ENCODE measurements at places on chromosomes 1 and 21. TPM values are rescaled to one million over a fixed set of nuclear protein-coding genes. Genes with fewer than 3 reads are reported as not detected.

DNA sequence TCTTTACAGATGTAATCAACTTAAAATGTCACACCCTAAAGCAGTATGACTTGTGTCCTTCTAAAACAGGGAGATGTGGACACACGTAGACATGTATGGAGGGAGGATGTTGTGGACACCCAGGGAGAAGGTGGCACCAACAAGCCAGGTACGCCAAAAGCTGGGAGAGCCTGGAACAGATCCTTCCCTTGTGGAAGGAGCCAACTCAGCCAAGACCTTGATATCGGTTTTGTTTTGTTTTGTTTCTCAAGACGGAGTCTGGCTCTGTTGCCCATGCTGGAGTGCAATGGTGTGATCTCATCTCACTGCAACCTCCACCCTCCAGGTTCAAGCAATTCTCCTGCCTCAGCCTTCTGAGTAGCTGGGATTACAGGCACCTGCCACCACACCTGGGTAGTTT, 45.6 kb downstream of the CHAF1B start:
- peak; percentile 48 for DNase-seq

- no peak for DNase-seq
Measured at GRCh38 chr1:155831279-155831976, 25.6 kb downstream of the GON4L start.

Gene TLR5
- total RNA-seq: 0.09 TPM

Gene ELOVL1
- total RNA-seq: 76.8 TPM

DNA sequence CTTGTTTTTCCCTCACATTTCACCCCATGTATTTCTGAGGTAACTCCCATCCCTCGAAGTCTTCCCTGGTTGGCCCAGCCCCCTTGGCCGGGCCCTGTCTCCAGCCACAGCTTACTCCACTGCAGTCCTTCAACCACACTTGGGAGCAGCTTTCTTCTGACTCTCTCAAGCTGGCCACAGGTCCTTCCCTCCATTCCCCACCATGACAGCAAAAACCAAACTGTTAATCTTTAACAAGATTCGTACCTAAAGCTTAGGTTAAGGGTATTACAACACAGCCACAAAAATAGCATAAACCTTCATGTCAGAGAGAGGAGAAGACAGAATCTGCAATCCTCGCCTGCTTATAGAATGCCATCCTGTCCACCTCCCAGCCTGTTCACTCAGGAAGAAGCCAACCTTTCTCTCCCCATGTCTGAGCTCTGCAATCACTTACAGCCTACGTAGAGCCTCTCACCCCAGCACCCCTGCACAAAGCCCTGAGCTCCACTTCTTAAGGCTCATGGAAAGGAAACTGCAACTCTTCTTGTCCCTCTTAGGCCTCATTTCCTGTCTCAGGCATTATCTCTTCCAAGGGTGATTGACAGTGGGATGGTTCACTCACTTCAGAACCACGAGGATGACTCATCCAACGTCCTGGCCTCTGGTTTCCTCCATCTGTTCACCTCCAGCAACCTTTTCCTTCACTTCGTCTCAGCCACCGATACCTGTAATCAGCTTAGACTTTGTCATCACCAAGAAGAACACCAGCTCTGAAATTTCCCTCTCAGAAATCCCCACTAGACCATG, 72.8 kb downstream of the CD2 start:
- peak; percentile 91 for DNase-seq

GRCh38 chr1:17136936-17137335, 17.7 kb upstream of the PADI2 start:
- DNase-seq: no peak

DNA sequence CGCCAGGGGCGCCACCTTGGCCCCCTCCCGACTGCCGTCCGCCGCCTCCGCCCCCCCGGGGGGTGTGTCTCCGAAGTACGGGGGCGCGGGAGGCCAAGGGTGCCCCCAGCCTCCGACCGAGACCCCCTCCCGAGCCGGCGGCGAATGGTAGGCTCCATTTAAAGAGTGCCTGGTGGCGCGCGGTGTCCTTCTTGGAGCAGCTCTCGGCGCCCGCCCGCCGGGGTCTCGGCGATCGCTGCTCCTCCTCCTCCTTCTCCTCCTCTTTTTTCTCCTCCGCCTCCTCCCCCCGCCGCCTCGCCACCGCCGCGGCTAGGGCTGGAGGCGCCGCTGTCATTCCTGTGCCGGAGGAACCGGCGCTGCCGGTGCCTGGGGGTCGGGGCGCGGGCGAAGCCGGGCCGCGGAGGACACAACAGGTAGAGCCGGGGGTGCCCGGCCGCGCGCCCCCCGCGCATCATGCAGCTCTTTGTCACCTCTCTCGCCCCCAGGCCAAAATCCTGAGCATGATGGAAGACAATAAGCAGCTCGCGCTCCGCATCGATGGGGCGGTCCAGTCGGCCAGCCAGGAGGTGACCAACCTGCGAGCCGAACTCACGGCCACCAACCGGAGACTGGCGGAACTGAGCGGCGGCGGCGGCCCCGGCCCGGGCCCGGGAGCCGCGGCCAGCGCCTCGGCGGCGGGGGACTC, at the start of gene KAZN:
KAZN (plus strand) TSS at position 188 of the 685 bp plus-strand sequence.
- DNase-seq: no peak

Gene FAM43B
- not detected for total RNA-seq

DNA sequence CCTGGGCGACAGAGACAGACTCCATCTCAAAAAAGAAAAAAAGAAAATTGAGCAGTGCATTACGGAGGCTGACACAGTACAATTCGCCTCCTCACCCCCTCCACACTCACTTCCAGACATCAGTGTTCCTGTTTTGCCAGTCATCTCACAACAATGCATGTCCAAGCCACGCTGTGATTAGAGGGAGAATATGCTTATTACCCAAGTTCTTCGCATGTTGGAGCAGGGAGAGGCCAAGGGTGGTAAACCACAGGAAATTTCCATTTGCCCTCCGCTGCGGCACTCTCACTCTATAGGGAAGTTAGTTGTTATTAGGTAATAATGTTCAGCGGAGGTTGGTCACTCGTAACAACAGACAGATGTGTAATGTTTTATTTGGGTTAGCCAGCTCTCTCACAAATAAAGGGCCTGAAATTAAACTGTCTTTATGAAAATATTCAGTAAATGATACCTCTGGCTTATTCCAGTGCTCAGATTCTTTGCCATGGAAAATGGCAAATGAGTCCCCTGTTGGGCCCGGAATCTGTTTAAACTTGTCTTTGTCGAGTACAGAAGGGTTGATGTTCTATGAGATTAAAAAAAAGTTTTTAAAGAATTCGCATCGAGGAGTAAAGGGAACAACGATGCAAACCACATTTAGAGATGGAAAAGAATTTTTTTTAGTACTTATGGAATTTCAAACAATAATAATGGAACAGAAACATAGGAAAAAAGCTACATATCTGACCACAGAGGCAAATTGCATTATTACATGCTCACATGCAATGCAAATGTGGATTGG, 33.1 kb downstream of the KCNJ15 start:
- DNase-seq: no peak

Gene MYBPH
- not detected for total RNA-seq

GRCh38 chr1:114986286-114986685, 43.3 kb upstream of the TSHB start:
- no peak for DNase-seq

Gene CLCA1
- total RNA-seq: not detected

Gene TSPAN1
- total RNA-seq: not detected

GRCh38 chr1:48870596-48870995, 93.9 kb upstream of the BEND5 start:
- DNase-seq: no peak

DNA sequence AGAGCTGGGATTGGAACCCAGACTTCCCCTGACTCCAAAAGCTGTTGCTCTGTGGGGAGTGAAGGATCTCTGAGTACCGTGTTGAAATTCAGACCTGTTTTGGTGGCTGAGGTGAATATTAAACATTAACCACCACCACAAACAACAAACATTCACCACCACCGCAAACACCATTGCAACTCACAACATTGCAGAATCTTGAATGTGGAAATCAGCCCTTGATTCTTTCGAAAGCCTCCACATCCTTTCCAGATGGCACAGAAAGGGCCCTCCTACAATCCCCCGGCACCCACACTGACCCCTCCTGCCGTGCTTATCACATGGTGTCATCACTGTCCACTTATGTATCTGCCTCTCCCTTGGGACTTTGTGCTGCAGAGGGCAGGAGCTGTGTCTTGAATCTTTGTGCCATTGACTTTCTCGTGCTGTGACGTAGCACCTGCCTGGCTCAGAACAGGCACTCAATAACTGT, 1.4 kb downstream of the CDA start:
- no peak for DNase-seq

GRCh38 chr21:37866027-37866426, 50.2 kb downstream of the KCNJ6 start:
- DNase-seq: no peak

- DNase-seq: no peak
Measured at GRCh38 chr1:44820328-44821239, 12.3 kb downstream of the BTBD19 start.

DNA sequence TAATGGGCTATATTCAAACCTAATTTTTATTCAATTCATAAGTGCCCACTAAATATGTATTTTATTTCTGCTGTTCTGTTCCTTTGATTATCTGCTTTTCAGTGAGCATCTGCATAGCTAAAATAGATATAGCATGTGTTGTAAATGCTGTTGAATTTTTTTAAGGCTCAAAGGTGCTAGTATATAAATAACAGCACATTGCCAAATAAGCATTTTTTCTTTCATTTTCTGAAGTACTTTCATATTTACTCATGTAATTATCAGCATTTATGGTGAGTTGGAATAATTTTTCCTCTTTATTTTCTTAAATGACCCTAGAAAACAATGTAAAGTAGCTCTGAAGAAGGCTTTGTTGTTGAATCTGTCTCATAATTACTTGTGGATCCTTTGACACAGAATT, 69.6 kb upstream of the B3GALT2 start:
- DNase-seq: no peak

- DNase-seq: no peak
Measured at GRCh38 chr1:24161270-24161669, 18.3 kb upstream of the IL22RA1 start.

Gene ANKRD65
- not detected for total RNA-seq

DNA sequence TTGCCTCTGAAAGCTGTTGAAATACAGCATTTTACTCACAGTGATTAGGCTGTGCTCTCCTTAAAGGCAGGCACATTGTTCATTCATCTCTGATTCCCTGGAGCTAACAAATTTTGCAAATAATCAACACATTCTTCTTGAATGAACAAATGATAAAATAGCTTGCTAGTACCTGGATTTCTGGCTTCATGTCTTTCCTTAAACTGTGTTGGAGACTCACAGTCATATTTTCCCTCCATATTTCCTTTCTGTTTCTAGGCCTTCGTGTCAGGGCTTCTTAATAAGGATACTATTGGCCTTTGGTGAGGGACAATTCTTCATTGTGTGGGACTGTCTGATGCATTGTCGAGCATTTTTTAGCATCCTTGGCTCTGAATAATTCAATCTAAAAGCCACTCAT, 9.7 kb downstream of the HSD11B1 start:
- no peak for DNase-seq

Gene IPO13
- 26.3 TPM for total RNA-seq

DNA sequence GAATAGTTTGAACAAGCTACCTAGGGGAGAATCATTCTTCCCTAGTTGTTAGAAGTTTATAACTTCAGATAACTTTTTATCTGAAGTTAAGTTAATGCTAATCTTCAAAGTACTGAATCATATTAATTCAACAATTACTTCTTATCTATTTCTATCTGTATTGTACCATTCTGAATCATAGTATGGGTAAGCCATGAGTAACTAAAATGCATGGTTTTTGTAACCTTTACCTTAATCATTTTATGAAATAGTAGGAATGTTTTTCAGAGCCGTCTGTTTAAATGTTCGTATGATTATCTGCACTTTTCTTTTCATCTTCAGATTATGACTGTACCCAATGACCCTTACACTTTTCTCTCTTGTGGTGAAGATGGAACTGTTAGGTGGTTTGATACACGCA, 50.3 kb upstream of the MPC2 start:
- DNase-seq: no peak

- DNase-seq: no peak
Measured at GRCh38 chr1:188584119-188584518, 1755.4 kb downstream of the PLA2G4A start.

Gene KCNE1
- total RNA-seq: not detected

DNA sequence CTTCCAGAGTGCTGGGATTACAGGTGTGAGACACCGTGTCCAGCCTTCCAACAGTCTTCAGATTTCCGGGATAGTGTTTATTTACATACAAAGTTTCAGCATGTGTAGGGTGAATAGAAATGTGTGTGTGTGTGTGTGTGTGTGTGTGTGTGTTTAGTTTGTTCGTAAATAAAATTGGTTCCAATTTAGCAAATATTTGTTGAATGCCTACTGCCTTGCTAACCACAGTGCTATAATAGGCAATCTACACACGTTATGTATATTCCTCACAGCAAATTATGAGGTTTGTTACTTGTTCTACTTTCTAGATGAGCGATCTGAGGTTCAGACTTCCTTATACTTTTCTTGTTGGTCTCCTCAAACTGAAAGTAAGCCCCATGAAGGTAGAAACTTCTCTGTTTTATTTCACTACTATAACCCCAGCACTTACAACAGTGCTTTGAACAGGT, 32.8 kb upstream of the EPS15 start:
- DNase-seq: no peak

GRCh38 chr1:184160236-184160635, 108.7 kb downstream of the TSEN15 start:
- peak; percentile 81 for DNase-seq

Gene BRDT
- total RNA-seq: not detected

GRCh38 chr1:200262326-200262965, 147.4 kb downstream of the ZNF281 start:
- DNase-seq: no peak

Gene THEM5
- total RNA-seq: not detected

Gene SPRR2A
- total RNA-seq: not detected

- DNase-seq: no peak
Measured at GRCh38 chr1:5447503-5447960, 544.7 kb downstream of the NPHP4 start.

DNA sequence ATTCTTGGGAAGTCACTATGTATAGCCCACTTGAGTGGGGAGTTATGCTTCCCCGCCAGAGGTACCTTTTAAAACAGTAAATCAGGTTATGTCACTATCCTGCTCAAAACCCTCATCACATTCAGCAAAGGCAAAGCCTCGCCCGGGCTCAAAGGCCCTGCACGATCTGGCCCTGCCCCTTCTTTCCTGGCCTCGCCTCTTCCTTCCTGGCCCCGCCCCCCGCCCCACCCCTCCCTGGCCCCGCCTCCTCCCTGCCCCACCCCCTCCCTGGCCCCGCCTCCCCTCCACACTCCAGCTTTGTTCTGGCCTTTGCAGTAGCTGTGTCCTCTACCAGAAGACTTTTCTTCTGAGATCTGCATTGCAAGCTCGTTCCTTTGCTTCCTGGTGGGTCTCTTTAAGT, 6.6 kb downstream of the LDLRAD2 start:
- DNase-seq: peak; percentile 81

Measured in activated CD4-positive, alpha-beta T cell treated with anti-CD3 and anti-CD28 coated beads, Interleukin-2, amount 10 ng/mL, durations not matched to agents 24 days and 14 days (primary cell).